Activated effector memory CD4-positive, alpha-beta T cell treated with Interleukin-2 at 50 U/mL for 16 hours (primary cell): ENCODE measurements at places on chromosomes 5 and 9.

- DNase-seq = no peak
Observed at GRCh38 chr9:136345281-136346156, 18.0 kb downstream of the DNLZ start.

DNA sequence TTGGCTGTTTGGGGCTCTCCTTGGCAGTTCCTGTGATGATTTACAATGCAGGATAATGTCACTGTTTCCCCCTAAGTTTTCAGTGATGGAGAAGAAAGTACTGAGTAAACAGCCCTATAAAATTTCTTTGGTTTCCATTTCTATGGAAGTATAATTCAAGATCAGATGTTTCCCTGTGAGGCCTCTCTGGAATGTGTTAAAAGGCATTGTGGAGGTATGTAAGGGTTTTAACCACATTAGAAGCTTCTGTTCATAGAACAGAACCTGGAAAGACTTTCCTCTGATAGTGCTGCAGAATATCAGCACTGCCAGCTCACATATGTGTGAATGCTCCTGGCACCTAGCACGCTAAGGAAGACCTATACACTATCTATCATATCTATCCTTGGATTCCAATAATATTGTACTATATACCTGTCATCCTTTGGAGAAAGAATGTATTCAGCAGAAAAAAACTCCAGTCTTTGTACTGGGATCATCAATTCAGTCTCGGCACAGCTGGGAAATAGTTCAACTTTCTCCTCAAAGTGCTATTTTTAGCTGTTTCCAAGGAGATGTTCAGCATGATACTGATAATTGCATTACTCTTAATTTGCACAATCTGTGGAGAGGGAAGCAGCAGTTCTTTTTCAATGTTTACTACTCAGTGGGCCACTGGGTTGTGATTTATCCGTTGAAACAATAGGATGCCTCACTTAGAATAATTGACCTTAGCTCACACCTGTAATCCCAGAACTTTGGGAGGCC lies 21.9 kb downstream of the TTC1 start:
- DNase-seq = no peak

DNA sequence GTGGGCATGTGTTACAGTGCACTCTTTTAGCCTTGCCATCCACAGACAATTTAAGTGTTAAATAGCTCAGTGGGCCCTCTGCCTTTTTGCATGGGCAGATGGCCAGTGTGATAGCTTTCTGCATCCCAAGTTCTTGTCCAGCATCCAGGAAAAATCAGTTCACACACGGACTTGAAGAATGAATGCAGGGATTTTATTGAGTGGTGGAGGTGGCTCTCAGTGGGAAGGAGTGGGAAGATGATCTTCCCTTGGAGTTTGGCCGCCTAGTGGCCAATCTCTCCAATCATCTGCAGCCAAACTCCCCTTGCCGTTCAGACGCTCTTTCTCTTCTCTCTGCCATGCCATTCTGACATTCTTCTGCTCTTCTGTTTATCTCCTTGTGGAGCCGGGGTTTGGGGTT lies 322.4 kb upstream of the GRAMD2B start:
- DNase-seq = no peak

DNA sequence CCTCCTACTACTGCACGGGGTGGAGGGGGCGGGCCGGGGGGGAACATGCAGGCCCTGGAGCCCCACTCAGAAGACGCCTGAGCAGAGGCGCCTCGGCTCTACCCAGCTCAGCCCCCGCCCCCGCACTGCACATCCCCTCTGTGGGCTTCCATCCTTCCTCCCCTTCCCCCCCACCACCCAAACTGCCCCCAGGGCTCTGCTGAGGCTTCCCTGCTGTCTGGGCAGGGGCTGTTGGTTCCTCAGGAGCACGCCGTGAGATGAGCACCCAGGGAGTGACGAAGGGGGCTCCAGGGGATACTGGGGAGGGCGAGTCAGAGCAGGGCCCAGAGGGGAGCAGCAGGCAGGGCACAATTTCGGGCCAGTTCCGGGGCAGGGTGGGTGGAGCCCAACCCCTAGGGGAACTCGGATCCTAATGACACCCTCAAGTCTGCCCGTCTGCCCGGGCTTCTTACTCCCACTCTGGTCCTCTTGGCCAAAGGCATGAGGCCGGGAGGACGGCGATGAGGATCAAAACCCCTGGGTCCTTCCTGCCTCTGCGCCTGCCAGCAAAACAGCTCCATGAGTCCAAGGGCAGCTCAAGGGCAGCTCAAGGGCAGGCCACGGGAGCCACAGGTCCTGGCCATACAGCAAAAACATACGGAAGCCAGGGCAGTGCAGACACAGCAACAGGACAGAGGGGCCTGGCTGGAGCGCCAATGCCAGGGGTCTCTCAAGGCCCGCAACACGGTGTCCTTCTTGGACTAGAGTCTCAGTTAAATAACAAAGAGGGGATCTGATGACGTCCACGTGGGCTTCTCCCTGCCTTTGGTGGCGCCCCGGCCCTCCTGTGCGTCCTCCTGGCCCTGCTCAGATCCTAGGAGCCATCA lies 200.9 kb downstream of the AUH start:
- no peak for DNase-seq

DNA sequence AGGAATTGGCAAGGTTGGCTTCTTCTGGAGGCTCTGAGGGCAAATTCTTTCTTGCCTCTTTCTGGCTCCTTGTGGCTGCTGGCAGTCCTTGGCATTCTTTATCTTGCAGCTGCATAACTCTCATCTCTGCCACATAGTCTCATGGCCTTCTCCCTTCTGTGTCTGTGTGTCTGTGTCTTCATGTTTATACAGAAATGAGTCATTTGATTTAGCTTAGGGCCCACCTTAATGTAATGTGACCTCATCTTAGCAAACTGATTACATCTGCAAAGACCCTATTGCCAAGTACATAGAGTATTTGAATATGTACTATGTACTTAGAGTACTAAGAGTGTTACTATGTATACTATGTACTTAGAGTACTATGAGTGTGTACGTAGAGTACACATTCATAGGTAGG lies 122.5 kb downstream of the RFK start:
- no peak for DNase-seq

DNA sequence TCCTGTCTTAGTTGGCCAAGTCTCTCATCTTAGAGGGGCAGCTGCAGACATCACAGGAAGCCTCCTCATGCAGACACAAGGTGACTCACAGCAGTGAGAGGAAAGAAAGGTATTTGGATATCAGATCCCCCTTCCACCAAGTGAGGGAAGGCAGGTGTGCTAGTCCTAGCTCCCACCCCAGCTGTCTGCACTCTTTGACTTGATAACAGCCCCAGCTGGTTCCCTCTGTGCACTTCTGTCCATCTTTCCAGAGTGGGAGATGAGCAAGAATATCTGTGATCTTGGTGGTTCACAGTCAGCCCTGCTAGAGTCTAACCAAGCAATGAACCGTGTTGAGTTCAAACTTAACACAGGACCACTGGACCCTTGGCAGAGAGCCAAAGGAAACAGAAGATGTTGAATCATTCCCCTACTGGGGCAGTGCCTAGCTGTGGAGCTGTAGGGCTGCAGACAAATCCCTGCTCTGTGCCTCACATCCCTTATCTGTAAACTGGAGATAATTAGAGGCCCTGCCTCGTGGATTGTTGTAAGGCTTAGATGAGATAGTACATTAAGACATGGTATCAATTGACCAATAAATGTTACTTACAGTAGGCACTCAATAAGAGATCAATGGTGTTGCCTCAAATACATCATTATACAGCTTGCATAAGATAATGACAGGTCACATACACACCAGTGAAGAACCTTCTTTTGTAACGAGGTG lies 39.1 kb downstream of the SH3RF2 start:
- no peak for DNase-seq

DNA sequence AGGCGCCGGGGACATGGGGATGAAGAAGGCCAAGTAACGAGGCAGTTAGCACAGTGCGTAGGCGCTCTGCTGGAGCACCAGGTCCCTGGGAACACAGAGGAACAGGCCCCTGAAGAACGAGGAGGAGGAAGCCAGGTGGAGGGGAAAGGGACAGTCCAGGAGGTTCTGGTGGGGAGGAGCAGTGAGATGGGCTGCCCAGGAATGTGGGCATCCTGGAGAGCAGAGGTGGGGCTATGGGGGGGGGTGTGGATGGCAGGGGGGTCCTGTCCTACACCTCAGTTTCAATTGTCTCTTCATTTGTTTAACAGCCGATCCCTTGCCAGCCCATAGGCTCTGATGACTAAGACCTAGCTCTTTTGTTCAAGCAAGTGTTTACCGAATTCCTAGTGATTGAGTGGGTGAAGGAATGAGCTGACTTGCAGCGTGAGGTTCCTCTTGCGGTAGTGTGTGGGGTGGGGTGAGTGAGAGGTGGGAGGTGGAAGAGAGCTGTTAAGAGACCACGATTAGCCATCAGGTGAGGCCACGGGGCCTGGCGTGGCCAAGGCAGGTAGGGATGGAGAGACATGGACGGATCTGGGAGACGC lies 8.4 kb upstream of the PHYHD1 start:
- DNase-seq = no peak

GRCh38 chr9:129627556-129628440 lies 1.8 kb downstream of the NTMT1 start:
- DNase-seq = no peak

- DNase-seq = no peak
Observed at GRCh38 chr9:127880143-127880542, 2.7 kb upstream of the AK1 start.

GRCh38 chr5:139760066-139761056 lies 35.2 kb upstream of the PSD2 start:
- DNase-seq = no peak

- DNase-seq = no peak
Observed at GRCh38 chr9:108356806-108357205, 499.0 kb downstream of the ACTL7B start.

DNA sequence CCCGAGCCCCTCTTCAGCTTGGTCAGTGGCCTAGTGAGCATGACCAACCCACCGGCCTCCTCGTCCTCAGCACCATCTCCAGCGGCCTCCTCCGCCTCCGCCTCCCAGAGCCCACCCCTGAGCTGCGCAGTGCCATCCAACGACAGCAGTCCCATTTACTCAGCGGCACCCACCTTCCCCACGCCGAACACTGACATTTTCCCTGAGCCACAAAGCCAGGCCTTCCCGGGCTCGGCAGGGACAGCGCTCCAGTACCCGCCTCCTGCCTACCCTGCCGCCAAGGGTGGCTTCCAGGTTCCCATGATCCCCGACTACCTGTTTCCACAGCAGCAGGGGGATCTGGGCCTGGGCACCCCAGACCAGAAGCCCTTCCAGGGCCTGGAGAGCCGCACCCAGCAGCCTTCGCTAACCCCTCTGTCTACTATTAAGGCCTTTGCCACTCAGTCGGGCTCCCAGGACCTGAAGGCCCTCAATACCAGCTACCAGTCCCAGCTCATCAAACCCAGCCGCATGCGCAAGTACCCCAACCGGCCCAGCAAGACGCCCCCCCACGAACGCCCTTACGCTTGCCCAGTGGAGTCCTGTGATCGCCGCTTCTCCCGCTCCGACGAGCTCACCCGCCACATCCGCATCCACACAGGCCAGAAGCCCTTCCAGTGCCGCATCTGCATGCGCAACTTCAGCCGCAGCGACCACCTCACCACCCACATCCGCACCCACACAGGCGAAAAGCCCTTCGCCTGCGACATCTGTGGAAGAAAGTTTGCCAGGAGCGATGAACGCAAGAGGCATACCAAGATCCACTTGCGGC lies 1.8 kb downstream of the EGR1 start:
- no peak for DNase-seq

DNA sequence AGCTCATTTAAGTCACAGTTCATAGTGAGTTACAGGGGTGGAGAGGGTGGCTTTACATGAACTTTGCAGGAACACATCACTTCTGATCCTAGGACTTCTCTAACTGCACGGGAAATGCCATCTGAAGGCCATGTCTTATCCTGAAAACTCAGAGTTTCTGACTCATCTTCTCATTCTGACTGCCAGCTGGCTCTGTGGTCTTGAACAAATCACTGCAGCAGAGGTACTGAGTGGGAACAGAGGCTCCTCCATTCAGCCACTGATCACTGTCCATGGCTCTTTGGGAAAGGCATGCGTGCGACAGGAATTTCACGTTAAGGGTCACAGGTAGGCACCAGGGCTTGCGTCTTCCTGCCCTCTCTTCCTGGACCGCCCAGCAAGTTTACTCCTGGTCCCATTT lies 114.6 kb upstream of the LRRTM2 start:
- DNase-seq = no peak

DNA sequence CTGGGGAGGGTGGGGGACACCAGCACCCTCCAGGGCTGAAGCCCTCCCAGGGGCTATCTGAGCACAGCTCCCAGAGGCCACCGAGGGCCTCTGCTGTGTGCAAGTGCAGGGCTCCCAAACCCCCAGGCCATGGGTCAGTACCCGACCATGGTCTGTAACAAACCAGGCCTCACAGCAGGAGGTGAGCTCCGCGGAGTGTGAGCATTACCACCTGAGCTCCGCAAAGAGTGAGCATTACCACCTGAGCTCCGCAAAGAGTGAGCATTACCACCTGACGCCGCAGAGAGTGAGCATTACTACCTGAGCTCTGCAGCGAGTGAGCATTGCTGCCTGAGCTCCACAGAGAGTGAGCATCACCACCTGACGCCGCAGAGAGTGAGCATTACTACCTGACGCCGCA lies 152.9 kb upstream of the IRX2 start:
- DNase-seq = no peak

DNA sequence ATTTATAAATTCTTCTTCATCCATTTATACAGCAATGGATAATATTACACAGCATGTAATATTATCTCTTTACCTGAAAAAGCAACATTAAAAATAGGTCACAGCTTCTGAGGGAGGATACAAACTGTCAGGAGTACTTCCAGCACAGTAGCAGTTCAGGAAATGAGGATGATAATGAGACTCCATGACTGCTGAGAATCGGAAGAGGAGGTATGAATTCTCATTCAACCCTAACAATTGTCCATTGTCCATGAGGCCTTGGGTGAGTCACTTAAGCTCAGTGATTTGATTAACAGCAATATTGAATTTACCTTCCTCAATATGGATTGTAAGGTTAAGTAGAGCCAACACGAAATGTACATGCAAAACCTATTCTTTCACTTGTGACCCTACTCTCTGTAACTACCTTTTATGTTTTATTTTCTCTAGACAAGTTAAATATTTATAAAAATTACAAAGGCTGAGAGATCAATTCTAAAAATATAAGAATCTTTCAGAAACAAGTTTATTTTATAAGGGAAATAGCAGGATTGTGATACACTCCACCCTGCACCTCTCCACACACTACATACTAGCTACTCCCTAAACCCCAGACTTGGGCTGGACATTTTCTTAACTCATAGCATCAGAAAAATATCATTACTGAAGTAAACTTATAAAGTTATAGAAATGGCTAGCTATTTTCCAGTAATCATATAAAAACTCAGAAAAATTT lies 159.1 kb upstream of the ACOT12 start:
- DNase-seq = no peak

GRCh38 chr5:147403651-147404640 lies 105.9 kb downstream of the DPYSL3 start:
- DNase-seq = no peak
